H1 (cell line): ENCODE measurements at places on chromosomes 3 and 15. TPM values are rescaled to one million over a fixed set of nuclear protein-coding genes. Genes with fewer than 3 reads are reported as not detected.

ALDH1L1 gene
- total RNA-seq = 1.6 TPM in 2 replicates

TRIM69 gene
- 6.2 and 6.4 TPM in 2 replicates for total RNA-seq

VWA5B2 gene
- total RNA-seq = 0.50 and 0.56 TPM in 2 replicates

FSTL1 gene
- 502 and 516 TPM in 2 replicates for total RNA-seq
